ENCODE measurements at places on chromosomes 16 and 17.

DNA sequence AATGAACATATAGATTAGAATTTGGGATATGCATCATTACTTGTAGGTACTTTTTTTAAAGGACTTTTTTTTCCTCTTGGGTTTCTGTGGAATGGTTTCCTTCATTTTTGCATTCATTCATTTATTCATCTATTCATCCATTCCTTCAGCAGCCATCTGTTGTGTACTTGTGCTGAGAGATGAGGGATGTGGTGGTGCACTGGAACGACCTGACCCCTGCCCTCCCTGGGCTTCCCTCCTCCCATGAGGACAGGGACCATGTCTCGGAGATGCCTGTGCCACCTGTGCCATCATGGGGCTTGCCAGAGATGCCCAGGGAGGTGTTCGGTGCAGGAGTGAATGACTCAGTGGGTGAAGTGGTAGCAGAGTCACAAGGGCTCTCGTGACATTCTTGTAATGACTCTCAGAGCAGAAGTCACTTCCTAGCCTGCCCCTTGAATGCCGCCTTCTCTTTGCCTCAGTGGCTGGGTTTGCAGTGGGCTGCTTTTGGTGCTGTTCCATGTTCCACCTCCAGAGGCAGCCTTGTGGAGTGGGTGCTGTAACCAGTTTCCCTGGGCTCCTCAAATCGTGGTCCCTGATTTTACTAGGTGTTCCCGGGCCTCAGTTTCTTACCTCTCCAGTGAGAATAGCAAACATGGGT lies 43.9 kb downstream of the CLEC16A start:
- DNase-seq = no peak

GRCh38 chr16:83681381-83681956 lies 126.3 kb upstream of the HSBP1 start:
- no peak for DNase-seq

- DNase-seq = no peak
These were observed 116.5 kb upstream of the GOT2 start for GRCh38 chr16:58850678-58851020.

DNA sequence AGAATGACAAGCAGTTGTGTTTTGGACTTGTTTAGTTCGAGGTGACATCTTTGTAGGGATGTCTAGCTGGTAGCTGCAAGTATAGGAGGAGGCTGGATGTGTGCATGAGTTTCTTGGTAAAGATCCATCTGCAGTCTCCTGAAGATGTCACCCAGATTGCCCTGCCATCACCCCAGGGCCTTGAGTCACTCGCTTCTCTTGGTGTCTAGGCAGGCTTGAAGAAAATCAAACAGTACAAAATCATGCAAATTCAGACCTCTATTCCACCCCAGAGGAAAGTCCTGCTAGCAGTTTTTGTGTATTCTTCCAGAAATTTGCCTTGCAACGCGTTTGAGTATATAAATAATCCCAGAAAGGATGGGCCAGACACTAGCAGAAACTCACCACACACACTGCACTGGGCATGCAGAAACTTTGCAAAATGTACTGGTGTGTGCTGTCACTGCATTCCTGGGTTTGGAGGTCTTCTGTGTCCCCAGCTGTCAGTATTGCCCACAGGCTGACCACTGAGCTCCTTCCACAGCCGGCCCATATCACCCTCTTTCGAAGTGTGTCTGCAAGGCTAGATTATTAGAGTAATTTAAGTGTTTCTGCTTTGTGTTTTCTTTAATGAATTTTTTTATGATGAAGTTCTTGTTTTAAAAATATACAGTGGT lies 51.5 kb downstream of the TENT4B start:
- DNase-seq = no peak

DNA sequence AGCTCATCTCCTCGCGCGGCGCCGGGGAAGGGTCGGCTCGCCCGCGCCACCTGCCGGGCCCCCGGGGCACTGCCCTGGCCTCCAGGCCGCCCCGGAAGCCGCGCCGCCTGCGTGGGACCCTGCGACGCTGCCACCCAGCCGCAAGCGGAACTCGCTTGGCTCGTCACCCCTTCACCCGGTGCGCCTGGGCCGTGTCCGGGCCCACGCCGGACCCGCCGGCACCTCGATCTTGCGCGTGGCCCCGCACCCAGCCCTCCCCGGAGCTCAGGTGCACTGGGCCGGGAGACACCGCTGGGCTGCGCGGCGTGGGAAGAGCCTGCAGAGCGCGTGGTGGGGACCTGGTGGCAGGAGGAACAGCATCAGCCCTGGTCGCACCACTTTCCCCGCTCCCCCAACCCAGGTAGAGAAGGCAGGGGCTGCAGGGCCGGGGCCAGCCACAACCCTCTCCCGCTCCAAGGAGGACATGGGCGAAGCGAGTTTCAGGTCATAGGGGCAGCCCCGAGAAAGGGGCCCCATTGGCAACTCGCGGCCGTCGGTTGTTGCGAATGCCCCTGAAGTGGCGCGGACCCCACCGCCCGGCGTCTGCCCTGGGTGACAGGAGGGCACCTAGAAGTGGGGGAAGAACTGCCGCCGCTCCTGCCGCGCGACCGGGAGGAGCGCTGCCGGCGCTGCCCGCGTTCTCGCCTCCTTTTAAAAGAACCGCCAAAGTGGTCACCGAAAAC lies 363 bp upstream of the MIF4GD start:
- DNase-seq = no peak

GRCh38 chr16:27706866-27707685 lies 157.1 kb downstream of the KATNIP start:
- DNase-seq = no peak

DNA sequence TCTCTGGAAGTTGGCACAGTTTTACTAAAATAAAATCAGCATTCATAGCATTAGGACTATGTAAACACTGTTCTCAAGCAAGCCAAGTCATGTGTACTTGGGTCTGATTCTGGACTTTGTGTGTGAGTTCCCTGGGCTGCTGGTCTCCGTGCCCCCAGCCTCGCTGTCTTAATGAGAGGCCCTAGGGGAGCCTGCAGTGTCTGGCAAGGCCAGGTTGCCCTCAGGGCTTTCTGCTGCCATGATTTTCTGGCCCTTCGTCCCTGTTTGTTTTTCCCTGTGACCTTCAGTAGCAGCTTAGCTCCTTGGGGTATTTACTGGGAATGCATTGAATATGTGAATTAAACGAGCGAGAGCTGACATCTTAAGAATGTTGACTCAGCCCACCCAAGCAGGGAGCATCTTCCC lies 161.8 kb downstream of the RPTOR start:
- no peak for DNase-seq

- no peak for DNase-seq
These were observed 197.0 kb downstream of the AXIN2 start for GRCh38 chr17:65364438-65364837.

DNA sequence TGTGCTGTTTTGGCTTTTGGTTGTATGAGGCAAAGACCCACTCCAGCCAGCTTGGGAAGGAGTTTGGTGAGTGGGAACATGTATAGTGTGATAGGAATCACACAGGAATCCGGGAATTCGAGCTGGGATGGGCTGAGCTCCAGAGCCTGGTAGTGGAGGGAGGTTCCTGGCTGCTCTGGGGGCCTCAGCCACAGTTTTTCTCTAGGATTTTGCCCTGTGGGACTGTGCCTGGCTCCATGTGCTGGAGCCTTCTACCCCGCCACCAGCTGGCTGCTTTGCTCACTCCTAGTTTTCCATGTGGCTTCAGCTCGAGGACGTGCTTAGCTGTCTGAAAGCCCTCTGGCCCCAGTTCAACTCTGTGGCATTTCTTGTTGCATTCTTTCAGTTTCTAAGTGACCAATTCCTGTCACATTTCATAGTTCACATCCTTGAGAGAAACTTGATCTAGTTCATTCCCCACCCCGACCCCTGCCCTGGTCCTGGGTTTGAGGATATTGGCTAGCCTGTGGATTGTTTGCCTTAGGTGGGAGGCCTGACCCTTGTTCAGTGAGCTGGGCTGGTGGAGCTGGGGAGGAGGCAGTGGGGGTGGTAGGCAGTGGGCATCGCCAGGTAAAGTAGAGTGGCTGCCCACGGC lies 5.0 kb downstream of the SEC14L1 start:
- DNase-seq = peak; percentile 86

DNA sequence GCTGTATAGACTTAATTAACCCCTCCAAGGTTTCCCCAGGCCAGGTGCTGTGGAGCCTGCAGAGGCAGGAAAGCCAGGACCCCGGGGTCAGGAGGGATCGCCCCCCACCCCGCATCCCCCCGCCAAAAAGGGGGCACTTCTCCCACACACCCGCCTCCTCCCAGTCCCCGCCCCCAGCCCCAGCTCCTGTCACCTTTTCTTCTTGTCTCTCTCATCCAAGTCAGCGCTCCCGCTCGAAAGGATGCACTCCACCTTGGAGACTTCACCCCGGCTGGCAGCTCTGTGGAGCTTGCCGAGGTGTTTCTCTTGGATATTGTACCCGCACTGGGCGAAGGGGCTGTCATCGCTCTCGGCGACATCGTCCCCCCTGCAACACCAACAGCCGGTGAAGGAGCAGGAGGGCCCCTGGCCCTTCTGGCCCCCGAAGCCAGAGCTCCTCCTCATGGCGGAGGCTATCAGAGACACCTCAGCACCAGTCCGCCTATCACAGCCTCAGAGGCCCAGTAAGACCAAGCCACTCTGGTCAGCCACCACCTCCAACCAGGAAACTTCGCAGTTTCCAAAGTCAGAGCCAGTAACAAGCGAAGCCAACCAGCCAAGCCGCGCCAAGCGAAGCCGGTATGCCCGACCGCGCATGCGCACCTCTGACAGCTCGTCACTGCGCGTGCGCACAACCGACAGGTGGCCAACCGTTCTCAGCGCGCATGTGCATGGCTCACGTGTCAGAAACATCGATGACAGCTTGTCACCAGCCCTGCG lies 52.5 kb downstream of the SHCBP1 start:
- DNase-seq = no peak

DNA sequence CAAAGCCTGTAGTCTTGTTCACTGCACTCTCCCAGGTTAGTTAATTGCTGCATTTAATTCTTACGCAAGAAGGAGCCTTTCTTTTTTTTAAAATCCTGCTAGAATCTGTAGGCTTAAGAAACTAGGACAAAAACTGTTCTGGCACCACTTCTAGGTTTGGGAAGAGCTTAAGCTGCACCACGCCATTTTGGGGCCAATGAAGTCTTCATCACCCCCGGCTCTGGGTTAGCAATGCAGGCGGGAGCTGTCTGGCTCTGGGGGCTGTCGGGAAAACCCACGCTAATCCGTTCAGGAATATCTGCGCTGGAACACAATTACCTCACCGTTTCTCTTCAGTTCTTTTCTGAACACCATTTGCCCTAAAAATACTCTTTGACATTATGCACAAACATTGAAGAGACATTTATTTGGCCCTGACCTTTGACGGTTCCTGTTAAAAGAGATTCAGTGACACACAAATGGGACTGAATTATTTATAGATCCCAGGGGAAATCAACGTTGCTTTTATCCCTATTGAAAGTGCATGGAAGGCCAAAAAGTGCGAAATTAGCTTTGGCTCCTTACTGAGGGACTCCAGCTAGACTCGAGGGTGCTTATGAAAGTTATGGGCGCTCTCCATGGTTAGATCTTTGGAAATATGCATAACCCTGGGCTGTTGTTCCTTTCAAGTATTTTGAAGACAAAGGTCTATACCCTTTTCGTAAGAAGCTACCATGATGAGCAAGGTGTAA lies 249.2 kb downstream of the HAPSTR1 start:
- no peak for DNase-seq

Measured in retinal pigment epithelial cell (primary cell).